ENCODE measurements at places on chromosomes 2 and 18.

- no peak overlapping the region for H3K4me3 ChIP-seq
- H3K27me3 ChIP-seq, result peaks cover 1% of the 10 kb centered on the region
- H3K27ac ChIP-seq, result no peak overlapping the region
- DNase-seq, result no peak
Observed at GRCh38 chr18:35592298-35592697, 10.8 kb downstream of the GALNT1 start.

GRCh38 chr2:18856765-18857164 is 267.4 kb upstream of the NT5C1B start:
- H3K4me3 ChIP-seq, result no peak overlapping the region
- no peak for DNase-seq
- no peaks in the 10 kb centered on the region for H3K36me3 ChIP-seq
- H3K4me1 ChIP-seq, result no peaks in the 10 kb centered on the region

DNA sequence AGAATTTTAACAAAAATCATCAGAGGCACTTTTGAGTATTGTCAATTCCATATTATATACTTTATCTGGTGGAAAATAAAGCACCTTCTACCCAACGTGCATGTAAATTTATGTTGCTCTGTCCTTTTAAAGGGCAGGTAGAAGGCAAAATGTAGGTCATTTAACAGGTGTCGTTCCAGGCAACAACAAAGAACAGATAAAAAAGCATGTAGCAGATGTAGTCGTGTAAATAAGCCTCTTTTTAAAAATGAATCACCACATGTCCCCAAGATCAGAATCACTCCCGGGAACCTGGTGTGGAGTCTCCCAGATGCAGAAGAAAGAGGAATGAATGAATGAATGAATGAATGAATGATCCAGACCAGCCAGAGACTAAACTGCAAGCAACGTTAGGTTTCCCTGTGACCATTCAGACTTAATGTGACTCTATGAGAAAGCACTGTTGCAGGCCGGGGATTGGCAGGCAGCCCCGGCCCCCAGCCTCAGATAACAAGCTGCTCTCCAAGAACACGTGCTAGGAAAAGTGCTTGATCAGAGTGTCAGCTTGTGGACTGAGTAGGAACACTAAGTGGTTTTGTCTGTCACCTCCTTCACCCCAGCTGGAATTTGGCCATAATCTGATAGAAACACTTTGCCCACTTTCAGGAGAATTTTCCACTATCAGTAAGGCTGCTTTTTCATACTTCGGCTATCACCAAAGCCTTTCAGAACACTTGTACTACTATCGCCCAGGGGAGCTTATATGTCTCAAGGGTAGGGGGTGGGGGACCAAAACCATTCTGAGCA is 100.6 kb downstream of the CDK15 start:
- peaks cover 15% of the 10 kb centered on the region for H3K27me3 ChIP-seq
- DNase-seq, result no peak
- H3K4me3 ChIP-seq, result no peak overlapping the region

GRCh38 chr2:216436383-216436782 is 24.1 kb downstream of the SMARCAL1 start:
- H3K36me3 ChIP-seq, result peaks cover 66% of the 10 kb centered on the region
- no peaks in the 10 kb centered on the region for H3K4me1 ChIP-seq
- DNase-seq, result no peak
- no peak overlapping the region for H3K4me3 ChIP-seq

DNA sequence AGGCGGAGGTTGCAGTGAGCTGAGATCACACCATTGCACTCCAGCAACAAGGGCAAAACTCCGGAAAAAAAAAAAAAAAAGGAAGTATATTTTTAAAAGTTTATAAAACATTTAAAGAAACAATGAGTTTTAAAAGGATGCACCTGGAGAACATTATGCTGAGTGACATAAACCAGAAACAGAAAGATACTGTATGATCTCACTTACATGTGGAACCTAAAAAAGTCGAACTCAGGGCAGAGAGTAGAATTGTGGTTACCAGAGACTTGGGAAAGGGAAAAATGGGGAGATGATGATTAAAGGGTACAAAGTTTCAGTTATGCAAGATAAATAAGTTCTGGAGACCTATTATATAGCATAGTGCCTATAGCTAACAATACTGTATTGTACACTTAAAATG is 52.8 kb upstream of the RTN4 start:
- H3K4me1 ChIP-seq, result peaks cover 8% of the 10 kb centered on the region
- no peaks in the 10 kb centered on the region for H3K27me3 ChIP-seq
- H3K36me3 ChIP-seq, result no peaks in the 10 kb centered on the region
- no peak for DNase-seq

GRCh38 chr2:225994748-225995405 is 595.4 kb downstream of the NYAP2 start:
- H3K27ac ChIP-seq, result no peak overlapping the region
- no peaks in the 10 kb centered on the region for H3K27me3 ChIP-seq
- no peaks in the 10 kb centered on the region for H3K4me1 ChIP-seq
- H3K4me3 ChIP-seq, result no peak overlapping the region
- DNase-seq, result no peak
- no peaks in the 10 kb centered on the region for H3K36me3 ChIP-seq

- no peak overlapping the region for H3K4me3 ChIP-seq
- H3K27me3 ChIP-seq, result no peaks in the 10 kb centered on the region
- no peaks in the 10 kb centered on the region for H3K36me3 ChIP-seq
- H3K27ac ChIP-seq, result no peak overlapping the region
Observed at GRCh38 chr2:46460241-46460921, 19.0 kb upstream of the TMEM247 start.

DNA sequence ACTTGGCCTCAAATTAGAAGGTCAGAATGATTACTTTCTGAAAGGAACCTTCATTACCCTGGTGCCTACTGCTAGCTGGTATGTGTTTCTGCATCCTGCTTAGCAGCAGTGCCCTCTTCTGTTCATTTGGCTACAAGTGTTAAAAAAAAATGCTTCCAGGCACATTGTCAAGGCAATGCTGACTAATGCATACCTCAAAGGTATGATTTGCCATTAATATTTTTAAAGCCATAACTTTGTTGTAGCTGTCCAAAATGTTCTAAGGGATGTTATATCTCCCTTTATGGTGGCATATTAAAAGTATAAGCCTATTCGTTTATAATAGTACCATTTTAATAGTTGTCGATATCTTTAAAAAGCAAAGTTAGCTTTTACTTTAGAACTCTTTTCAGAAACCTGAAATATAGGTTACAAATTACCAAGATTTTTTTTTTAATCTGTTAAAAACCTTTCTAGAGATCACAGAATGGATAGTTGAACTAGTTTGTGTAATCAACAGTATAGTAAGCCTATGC is 52.0 kb upstream of the FAM171B start:
- peaks cover 23% of the 10 kb centered on the region for H3K4me1 ChIP-seq
- no peaks in the 10 kb centered on the region for H3K27me3 ChIP-seq
- no peak overlapping the region for H3K27ac ChIP-seq
- DNase-seq, result no peak
- H3K36me3 ChIP-seq, result peaks cover 25% of the 10 kb centered on the region
- H3K4me3 ChIP-seq, result no peak overlapping the region

DNA sequence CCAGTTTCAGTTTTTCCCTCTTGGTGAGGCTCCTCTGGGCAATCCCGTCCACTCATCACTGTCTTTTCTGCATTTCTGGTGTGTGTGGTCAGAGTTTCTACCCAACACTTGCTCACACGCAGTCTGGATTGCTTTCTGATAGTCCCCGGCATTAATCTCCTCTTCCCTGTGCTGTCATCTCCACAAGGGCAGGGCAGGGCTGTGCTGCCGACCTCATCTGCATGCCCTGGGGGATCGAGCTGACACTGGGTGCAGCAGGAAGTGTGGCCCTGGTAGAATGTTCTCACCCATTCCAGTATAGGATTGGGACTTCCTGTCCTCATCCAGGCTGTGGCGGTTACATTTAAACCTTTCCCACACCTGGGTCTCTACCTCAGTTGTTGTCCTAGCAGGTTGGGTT is 80.0 kb upstream of the FAM136A start:
- H3K27me3 ChIP-seq, result peaks cover 11% of the 10 kb centered on the region
- DNase-seq, result no peak
- H3K4me3 ChIP-seq, result no peak overlapping the region
- H3K36me3 ChIP-seq, result no peaks in the 10 kb centered on the region
- H3K4me1 ChIP-seq, result peaks cover 3% of the 10 kb centered on the region

DNA sequence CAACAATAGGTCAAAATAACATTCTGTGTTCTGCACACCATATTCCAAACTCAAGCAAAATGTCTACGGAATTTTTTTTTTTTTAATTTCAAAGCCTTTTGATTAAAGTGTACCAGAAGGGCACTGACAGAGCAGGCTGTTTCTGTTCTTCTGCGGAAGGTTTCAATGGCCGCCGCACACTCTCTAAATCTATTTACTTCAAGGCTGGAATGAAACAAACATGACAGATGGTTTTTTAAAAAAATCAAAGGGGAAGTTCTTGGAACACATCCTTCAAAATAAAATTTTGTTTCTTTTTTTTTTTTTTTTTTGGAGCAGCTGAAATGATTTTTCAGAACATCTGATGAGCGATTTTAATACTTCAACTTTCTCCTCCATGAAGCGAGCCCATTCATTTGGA is 259.1 kb downstream of the TXNL1 start:
- H3K4me1 ChIP-seq, result no peaks in the 10 kb centered on the region
- H3K27ac ChIP-seq, result no peak overlapping the region
- no peaks in the 10 kb centered on the region for H3K27me3 ChIP-seq
- H3K4me3 ChIP-seq, result no peak overlapping the region

DNA sequence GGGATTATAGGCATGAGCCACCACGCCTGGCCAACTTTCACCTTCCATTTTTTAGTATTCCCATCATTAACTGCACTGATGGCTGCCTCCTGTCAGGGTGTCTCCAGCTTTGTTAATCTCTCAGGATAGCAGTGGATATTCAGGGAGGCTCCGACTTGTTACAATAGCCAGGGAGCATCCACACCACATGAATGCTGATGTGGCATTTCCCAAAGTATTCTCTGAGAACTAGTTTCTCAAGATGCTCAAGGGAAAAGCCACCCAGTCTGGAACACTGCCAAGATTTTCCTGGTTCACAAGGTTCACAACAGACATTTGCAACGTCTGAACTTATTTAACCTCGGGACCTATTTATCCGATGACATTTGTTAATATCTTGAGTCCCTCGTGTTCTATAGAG is 33.8 kb downstream of the ZNF519 start:
- H3K36me3 ChIP-seq, result peaks cover 55% of the 10 kb centered on the region
- H3K27ac ChIP-seq, result no peak overlapping the region
- no peak for DNase-seq
- no peaks in the 10 kb centered on the region for H3K27me3 ChIP-seq

DNA sequence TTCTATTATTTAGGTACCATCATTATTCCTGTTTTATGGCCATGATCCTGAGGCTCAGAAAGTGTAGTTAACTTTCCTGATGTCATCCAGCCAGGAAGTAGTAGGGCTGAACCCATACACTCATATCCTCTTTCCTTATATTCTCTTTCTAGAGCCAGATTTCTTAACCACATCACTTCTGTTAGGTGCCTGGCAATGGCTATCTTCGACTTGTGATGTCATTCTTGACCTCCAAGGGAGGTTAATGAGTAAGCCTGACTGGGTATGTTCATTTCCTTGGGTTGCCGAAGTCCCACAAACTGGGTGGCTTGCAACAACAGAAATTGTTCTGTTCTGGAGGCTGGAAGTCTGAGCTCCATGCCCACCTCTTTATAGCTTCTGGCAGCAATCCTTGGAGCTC is 43.4 kb downstream of the ITGB6 start:
- no peak overlapping the region for H3K4me3 ChIP-seq
- H3K27me3 ChIP-seq, result peaks cover 2% of the 10 kb centered on the region
- no peaks in the 10 kb centered on the region for H3K36me3 ChIP-seq
- H3K4me1 ChIP-seq, result no peaks in the 10 kb centered on the region

GRCh38 chr2:147818741-147819140 is 26.1 kb upstream of the ACVR2A start:
- no peak overlapping the region for H3K4me3 ChIP-seq
- no peak overlapping the region for H3K27ac ChIP-seq
- H3K27me3 ChIP-seq, result peaks cover 24% of the 10 kb centered on the region
- no peak for DNase-seq
- no peaks in the 10 kb centered on the region for H3K4me1 ChIP-seq
- H3K36me3 ChIP-seq, result no peaks in the 10 kb centered on the region

DNA sequence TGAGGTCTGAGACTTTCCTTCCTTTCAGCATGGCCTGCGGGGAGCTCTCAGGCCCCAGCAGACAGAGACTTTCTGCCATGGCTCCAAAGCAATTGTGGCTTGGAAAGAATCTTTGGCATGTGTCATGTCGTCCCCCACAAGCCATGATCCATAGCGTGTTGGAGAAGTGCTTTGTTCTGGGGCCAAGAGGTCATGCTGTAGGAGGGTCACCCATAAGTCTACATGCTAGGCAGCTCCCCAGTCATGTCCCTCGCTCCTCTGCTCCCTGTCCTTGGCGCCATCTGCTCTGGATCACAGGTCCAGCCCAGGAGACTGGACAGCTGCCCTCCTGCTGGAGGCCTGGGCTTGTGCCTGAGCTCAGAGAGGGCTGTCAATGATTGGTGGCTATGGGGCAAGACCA is 78.8 kb upstream of the LCLAT1 start:
- H3K36me3 ChIP-seq, result no peaks in the 10 kb centered on the region
- peaks cover 24% of the 10 kb centered on the region for H3K4me1 ChIP-seq
- no peaks in the 10 kb centered on the region for H3K27me3 ChIP-seq
- no peak for DNase-seq
- H3K4me3 ChIP-seq, result no peak overlapping the region

DNA sequence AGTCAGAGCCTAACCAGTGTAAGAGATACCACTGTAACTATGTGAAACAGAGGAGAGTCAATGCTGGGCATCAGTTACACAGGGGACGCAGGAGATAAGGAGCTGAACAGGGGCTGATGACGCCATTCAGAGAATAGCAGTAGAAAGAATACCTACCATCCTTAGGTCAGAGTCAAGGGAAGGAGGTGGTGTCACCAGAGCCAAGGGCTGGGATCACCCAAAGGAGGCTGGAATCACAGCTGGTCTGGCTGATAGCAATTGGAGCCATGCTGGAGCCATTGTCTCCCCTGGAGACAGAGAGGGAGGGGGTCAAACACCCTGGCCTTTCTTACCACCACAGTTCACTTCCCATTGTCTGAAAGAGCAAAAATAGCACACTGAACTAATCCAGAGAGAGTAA is 37.3 kb upstream of the C18orf32 start:
- H3K27me3 ChIP-seq, result peaks cover 11% of the 10 kb centered on the region
- no peaks in the 10 kb centered on the region for H3K36me3 ChIP-seq
- DNase-seq, result no peak
- H3K27ac ChIP-seq, result no peak overlapping the region

- H3K27me3 ChIP-seq, result peaks cover 12% of the 10 kb centered on the region
- no peaks in the 10 kb centered on the region for H3K36me3 ChIP-seq
- no peak overlapping the region for H3K27ac ChIP-seq
- peaks cover 7% of the 10 kb centered on the region for H3K4me1 ChIP-seq
Observed at GRCh38 chr2:171513719-171514160, 8.5 kb upstream of the CYBRD1 start.
